ENCODE measurements at places on chromosomes 1 and 21.

- no peak for DNase-seq
Observed at GRCh38 chr1:54409156-54410142, 3.3 kb upstream of the SSBP3 start.

GRCh38 chr21:41641821-41642701 lies 124.8 kb downstream of the RIPK4 start:
- DNase-seq = no peak

GRCh38 chr21:29073222-29074006 lies at the start of gene CCT8:
TSS of gene CCT8 (minus strand) at chr21:29073648. CDS start at chr21:29073590, 58 bp downstream.
- peak; percentile 99 for DNase-seq

DNA sequence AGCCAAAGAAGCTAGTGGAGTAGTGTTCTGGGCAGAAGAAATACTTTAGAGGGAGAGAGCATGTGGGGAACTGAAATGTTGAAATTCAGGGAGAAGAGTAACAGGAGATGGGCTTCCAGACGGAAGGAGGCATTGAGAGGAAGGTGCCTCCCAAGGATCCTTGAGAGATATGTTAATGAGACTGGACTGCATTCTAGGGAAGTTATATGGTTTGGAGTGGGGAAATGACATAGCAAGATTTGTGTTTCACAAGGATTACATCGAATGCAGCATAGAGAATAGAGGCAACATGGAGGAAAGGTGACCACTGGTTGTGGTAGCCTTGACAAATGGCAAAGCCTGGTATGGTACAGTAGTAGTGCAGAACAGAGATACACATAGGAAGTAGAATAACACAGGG lies 160.5 kb upstream of the HMCN1 start:
- no peak for DNase-seq

DNA sequence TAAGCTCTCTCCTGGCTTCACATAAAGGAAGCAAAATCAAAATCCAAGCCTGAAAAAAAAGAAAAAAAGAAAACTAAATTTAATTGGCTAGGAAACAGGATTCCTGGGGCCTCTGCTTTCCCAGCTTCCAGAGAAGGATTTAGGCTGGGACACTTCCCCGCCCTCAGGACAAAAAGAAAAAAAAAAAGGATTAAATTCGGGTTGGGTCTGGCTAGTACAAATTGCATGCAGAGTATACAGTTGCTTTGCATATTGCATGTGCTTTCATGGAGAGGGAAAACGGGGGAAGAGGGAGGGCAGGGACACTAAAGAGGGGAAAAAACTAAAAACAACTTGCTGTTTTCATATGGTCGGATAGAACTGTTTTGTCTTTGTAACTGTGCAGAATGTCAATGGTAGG lies 42.7 kb downstream of the OLIG1 start:
- no peak for DNase-seq

GRCh38 chr1:22417466-22417865 lies 34.2 kb upstream of the ZBTB40 start:
- no peak for DNase-seq

Data from kidney (tissue), 22 donors.